ENCODE measurements at places on chromosomes 5 and 9. TPM values are rescaled to one million over a fixed set of nuclear protein-coding genes. Genes with fewer than 3 reads are reported as not detected.

The FBN2 gene
- total RNA-seq, result 7.5 TPM

DNA sequence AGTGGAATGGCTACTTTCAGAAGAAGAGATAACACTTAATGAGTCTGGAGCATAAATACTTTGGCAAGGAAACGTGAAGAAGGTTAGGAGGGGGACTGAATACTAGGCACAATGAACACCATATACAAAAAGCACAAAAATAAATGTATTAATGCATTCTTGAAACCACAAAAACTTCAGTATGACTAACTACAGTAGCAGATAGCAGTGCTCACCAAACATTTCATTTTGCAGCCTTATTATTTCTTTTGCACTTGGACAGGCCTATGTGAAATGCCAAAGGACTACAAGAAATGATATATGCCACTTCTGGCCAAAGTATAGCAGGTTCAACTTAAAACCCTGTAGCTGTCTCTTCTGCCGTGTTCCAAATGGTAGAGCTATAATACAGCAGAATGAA, 26.3 kb downstream of the UBQLN1 start:
- no peak overlapping the region for H3K4me3 ChIP-seq
- H3K36me3 ChIP-seq, result no peaks in the 10 kb centered on the region
- no peak for DNase-seq
- H3K27me3 ChIP-seq, result no peaks in the 10 kb centered on the region

- no peaks in the 10 kb centered on the region for H3K36me3 ChIP-seq
- H3K27me3 ChIP-seq, result no peaks in the 10 kb centered on the region
- peak; percentile 34 for DNase-seq
Measured at GRCh38 chr5:180155365-180155926, 53.6 kb downstream of the RASGEF1C start.

GRCh38 chr5:64644831-64645230, 45.5 kb upstream of the SHISAL2B start:
- DNase-seq, result no peak
- H3K27ac ChIP-seq, result no peak overlapping the region
- H3K36me3 ChIP-seq, result no peaks in the 10 kb centered on the region
- H3K4me1 ChIP-seq, result no peaks in the 10 kb centered on the region

Data from breast epithelium (tissue), 4 donors.